Effector memory CD4-positive, alpha-beta T cell (primary cell): ENCODE measurements at places on chromosomes 13 and 19.

DNA sequence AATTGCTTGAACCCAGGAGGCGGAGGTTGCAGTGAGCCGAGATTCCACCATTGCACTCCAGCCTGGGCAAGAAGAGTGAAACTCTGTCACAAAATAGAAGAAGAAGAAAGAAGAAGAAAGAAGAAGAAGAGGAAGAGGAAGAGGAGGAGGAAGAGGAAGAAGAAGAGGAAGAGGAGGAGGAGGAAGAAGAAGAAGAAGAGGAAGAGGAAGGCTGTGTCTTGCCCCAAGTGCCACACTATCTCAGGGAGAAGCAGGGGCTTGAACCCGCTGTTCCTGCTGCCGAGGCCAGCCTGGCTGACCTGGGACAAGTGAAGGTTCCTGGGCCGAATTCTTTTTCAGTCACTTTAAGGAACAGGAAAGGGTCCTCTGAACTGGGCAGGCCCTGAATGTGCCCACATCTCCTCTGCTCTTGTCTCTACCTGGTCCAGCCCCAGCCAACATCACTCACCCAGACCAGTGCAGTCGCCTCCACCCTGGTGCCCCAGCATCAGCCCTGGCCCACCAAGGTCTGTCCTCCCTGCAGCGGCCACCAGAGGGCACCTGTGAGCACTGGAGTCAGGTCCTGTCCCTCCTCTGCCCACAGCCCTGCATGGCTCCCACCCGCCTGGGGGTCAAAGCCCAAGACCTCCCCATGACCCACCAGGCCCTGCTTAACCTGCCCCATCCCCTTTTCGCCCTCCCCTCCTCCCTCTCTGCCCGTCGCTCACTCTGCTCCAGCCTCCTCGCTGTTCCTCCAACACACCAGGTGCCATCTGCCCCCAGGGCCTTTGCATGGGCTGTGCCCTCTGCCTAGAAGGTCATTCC, 20.0 kb downstream of the TICAM1 start:
- DNase-seq, result peak; percentile 67

DNA sequence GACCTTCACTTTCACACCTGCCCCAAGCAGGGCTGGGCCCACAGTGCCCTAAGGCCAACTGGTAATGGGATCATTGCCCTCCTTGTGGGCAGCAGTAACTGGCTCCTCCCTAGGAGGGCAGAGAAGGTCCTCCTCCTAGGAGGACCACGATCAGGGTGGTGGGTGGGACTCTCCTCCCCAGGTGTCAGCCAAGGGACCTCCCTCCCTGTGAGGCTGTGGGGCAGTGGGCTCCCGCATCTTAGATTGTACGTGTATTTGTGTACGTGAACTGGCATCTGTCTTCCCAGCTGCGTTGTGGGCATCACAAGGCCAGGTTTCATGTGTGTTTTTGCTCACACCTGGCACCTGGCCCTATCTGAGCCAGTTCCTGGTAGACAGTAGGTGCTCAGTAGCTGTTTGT, 111.8 kb downstream of the SOX1 start:
- DNase-seq, result no peak

- DNase-seq, result no peak
Observed at GRCh38 chr19:40387155-40387554, 2.8 kb downstream of the HIPK4 start.

GRCh38 chr13:95509521-95510310, 42.8 kb upstream of the CLDN10 start:
- DNase-seq, result no peak

DNA sequence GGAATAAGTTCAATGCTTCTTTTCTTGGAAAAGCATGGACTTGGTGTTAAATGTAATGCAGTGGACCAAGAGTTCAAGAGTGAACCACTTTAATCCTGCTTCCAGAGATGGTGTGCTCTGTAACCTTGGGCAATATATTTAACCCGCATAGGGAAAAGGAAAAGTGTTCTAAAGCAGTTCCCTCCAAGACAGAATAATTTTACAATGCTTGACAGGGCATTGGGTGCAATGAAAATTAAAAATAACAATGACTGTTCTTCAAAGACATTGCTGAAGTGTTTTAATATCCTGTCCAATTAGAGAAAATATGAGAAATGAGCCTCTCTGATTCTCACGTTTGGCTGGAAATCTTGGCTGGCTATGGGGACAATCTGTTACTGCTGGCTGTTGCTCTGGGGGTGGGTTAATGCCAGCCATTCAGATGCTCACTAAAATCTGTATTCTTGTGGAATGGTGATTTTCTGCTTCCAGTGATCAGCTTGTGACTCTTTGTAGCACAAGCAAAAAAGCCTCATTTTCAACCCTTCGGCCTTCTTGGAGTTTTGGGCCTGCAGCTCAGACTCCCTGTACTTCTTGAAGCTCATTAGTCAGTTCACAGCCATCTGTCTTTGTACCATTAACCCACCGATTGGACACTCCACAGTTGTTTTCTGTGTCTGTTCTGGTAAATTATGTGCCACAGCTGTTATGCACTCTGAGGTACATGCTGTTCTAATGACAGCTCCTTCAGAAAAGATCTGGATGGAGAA, 310.6 kb downstream of the LMO7 start:
- DNase-seq, result no peak

- no peak for DNase-seq
Observed at GRCh38 chr19:4477034-4477801, 5.1 kb downstream of the HDGFL2 start.

DNA sequence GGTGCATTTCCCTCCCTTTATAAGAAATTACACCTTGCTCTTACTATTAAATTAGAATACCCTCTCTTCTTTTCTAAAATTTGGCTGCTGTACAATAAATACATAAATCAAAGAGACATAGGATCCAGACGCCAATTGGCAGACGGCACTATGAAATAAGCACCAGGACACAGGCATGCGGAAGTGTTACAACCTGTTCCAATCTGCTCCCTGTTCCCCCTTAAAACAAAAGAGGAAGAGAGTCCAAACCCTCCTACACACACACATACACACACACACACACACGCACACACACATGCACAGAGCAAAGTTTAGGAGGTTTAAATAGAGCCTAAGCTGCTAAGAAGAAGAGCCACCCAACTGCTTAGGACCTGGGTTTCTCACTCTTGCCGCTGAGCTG, 75.6 kb upstream of the ZNF507 start:
- no peak for DNase-seq

GRCh38 chr19:8373867-8374813, 10.2 kb downstream of the ANGPTL4 start:
- DNase-seq, result no peak

GRCh38 chr13:39616087-39616694, 13.2 kb upstream of the LHFPL6 start:
- peak; percentile 6 for DNase-seq

- DNase-seq, result no peak
Observed at GRCh38 chr13:43981091-43981490, 101.4 kb downstream of the LACC1 start.

DNA sequence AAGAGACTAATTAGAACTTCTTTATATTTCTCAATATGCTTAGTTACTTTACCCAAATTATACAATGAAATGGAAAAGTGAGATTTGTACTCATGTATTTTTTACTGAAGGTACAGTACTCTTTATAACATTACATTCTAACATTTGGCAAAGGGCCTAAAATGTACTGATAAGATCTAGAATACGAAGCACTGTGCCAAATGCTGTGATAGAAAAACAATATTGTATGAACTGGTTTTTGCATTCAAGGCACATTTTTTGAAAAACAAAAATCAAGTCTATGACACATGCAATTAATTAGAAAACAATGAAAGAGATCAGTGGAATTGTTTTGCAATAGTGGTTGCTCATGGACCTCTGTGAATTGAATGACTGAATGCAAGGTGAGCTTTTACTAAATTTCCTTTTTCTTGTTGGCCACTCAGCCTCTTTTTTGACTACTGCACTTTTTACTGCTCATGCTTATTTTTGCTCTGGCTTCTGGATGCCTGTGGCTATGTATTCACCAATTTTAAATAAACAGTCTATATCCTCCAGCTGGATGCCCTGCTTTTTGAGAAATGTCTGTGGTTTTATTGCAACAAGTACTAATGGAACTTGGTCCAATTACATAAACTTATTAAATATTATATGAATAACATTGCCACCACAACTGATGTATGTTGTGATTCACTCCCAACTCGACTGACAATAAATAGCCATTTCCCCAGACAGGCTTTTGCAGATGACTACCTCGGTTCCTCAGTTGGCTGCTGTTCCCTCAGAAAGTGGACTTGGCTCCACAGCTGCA, 41.4 kb upstream of the OBI1 start:
- DNase-seq, result no peak

- no peak for DNase-seq
Observed at GRCh38 chr19:29628661-29629385, 22.7 kb downstream of the POP4 start.

GRCh38 chr13:102280366-102280765, 121.5 kb downstream of the FGF14 start:
- DNase-seq, result no peak

GRCh38 chr13:94993616-94994015, 281.3 kb upstream of the SOX21 start:
- DNase-seq, result no peak

DNA sequence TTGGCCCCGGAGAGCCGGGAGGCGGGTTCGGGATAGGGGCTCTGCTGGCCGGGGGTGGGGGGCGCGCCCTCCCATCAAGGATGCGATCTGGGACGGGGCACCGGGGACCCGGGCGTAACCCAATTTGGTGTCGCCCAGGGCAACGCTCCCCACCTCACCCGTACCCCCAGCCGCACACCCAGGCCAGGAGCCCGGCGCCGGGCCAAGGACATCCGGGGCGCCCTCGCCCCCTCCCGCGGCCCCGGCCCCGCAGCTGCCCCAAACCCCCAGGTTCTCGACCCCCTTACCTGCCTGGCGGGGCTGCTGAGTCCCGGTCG, 525 bp downstream of the SHANK1 start:
- no peak for DNase-seq

- DNase-seq, result no peak
Observed at GRCh38 chr13:47168618-47169017, 271.8 kb upstream of the HTR2A start.

DNA sequence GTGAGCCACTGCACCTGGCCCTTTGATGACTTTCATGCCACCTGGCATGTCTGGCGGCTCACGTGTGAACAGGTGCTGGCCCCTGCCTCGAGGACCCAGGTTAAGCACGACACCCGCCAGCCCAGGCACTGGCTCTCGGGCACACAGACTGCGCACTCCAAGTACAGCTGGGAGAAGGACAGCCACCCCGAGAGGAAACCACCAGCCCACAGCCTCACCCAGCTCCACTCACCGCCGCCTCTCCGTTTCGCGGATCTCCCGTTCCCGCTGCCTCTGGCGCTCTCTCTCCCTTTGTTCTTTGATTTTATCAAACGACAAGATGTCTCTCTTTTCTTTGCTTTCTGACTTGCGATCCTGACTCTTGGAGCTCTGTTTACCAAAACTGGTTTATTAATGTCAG, 27.4 kb upstream of the TINCR start:
- DNase-seq, result no peak

GRCh38 chr19:38019396-38019724, 112.4 kb downstream of the SIPA1L3 start:
- no peak for DNase-seq

- DNase-seq, result no peak
Observed at GRCh38 chr19:18496980-18497256, 25.0 kb downstream of the ELL start.

DNA sequence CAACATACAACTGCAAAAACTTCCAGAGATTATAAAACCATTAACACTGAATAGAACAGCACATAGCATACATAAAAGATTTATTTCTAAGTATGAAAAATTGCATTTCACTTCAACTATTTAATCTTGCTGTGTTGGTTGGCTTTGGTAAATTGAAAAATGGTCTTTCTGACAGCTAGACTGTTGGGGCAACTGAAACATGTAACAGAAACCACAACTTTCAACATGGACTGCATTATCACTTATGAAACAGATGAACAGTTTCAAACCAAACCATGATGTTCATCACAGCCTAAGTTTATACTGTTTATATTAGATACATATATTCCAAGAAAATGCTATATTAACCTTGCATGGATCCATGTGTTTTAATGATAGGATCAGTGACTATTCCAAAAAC, 324.1 kb upstream of the PCDH9 start:
- no peak for DNase-seq

- DNase-seq, result no peak
Observed at GRCh38 chr19:7238051-7238450, 56.2 kb downstream of the INSR start.

DNA sequence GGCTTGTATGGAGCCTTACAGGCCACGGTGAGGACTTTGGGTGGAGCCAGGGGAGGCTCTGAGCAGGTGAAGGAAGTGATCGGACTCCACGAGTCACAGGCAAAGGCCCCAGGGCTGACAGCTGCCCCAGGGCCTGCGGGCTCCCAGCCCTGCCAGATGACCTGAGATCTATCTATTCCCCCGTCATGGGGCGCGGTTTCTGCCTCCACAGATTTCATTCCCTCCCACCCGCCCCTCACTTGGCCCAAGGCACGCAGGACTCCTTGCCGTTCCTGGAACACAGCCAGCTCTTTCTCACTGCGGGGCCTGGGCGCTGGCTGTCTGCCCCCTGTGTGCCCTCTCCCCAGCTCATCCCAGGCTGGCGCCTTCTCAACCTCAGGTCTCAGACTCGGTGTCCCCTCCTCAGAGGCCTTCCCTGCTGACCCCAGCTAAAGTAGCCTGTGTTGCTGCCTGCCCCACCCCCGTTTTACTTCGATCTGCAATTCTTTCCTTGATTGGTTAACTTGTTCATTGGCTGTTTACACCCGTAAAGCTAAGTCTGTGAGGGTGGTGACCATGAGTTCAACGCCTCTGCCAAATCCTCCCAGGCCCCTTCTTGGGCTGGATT, 13.9 kb upstream of the PAK4 start:
- no peak for DNase-seq

- DNase-seq, result no peak
Observed at GRCh38 chr13:97125810-97126738, 96.1 kb upstream of the MBNL2 start.

DNA sequence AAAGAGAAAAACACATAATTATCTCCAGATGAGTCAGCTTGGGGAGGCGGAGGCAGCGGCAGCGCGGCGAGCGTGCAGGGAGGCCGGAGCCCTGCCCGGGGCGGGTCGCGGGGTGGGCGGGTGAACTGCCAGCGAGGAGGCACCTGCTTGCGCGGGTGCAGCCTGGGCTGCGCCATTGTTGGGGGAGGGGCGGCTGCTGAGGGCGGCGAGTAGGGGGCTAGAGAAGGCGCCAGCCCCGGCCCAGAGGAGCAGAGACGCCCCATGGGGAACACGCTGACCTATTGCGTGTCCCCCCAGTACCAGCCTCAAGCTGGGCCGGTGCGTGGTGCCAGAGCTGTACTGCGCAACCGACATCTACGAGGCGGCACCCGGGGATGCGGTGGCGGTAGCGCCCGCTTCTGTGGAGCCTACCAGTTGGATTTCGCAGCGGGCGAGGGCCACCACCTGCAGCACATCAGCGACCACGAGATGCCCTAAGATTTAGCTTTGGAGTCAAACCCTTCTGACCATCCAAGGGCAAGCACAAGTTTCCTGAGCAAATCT, 16.7 kb downstream of the ZNF100 start:
- no peak for DNase-seq
